Vagina (tissue), 2 donors: ENCODE measurements at places on chromosomes 4 and X.

- DNase-seq, result no peak
Measured at GRCh38 chr4:114466299-114466698, 132.3 kb upstream of the UGT8 start.

GRCh38 chrX:130789793-130790192, 113.2 kb downstream of the ENOX2 start:
- DNase-seq, result no peak

GRCh38 chr4:137754652-137755471, 222.6 kb upstream of the PCDH18 start:
- DNase-seq, result no peak

DNA sequence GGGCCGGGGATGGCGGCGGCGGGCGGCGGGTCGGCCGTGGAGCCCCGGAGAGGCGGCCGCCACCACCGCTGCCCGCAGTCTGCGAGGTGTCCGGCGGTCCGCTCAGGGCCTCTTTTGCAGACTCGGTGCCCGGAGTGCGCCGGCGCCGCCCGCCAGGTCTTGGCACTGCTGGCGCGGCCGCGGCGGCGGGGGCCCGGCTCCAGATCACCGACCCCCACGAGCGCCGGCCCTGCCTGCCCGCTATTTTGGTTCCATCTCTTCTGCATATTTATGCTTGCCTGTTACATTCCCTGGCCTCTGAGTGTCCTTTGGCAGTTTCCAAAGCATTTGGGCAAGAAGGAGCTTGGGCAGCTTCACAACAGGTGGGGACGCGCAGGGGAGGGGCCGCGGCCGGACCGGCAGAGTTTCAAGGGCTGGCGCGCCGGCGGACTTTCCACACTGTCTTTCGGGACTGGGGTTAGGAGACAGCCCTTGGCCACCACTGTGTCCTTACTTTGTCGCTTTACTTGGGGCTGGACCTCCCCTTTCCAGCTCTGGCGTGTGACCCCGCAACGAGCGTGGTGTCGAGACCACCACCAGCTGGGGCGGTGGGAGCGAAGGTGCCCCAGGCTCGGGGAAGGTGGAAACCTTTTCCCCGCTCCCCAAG, 668 bp upstream of the TAPT1 start:
- no peak for DNase-seq

DNA sequence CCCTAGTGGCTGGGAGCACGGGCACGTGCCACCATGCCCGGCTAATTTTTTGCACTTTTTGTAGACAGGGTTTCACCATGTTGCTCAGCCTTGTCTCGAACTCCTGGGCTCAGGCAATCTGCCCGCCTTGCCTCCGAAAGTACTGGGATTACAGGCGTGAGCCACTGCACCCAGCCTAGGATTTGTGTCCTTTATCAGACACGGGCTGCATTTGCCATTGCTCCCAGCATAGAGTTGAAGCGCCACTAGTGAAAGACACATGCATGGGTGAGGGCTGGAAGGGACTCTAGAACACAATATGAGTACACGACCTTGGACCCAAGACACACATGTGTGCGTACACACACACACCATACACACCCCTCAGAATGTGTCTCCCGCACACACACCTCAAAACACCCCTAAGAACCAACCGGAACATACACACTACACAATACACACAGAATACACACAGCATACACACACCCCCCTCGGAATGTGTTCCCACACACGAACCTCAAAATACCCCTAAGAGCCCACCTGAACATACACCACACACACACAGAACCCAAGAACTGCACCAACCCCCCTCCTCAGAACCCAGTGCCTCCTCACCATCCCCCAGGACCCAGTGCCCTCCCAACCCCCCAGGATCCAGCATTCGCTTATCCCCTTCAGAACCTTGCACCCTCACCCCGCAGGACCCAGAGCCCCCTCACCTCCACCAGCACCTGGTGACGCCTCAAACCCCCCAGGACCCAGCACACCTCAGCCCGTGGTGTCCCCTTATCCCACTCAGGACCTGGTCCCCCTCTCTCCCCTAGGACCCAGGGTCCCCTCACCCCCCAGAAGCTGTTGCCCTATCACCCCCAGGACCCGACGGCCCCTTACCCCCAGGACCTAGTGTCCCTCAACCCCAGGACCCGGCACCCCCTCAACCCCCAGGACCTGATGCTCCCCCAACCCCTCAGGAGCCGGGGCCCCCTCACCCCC, 1.0 kb downstream of the TNIP2 start:
- peak; percentile 82 for DNase-seq

DNA sequence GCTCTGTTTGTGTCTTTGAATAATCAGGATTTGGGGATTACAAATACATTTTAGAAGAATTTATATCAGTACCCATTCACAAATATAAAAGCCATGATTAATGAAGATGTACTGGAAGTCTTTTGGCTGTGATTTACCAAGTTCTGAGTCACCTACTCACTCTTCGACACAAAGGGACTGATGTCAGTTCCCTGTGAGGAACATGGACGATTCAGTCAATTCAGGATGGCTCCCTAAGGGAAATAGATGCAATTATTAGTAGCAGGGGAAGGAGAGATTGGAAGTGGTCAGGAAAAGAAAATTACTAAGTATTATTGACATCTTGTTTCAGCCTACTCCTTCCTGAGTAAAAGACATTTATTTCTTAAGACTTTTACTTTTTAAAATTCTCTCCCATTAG, 550.7 kb upstream of the SLIT2 start:
- no peak for DNase-seq

- no peak for DNase-seq
Measured at GRCh38 chrX:15504661-15505060, 4.1 kb downstream of the BMX start.

DNA sequence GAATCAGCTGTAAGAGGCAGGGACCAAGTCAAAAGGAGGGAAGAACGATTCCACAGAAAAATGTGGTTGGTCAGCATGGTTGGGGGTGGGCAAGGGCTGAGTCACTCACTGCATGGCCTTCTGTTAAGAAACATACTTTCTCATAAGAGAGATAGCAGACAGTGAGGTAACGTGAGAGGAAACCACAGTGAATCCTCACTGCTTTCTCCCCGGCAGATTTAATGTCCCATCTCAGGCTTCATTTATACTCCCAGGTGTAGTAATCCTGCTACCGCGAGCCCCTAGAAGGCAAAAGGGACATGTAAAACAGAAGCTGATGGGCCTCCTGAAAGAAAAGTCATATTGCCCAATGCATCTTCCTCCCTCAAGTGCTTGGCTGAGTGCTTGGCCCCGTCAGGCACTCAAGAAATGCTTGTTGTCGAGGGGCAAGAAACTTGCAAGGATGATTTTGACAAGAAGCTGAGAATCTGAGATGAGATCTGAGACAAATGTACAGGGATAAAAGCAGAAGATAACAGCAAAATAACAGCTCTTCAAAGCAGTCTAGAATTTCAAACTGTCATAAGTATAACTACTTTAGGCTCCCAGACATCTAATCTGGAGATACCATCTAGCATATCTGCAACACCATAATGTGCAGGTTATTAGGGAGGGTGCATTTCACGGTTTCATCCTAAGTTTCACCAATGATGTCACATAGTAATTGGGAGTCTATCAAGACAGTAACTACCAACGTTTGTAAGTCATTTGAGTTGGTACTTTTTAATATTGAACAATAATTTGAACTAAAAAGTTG, 40.2 kb downstream of the SH3KBP1 start:
- no peak for DNase-seq

DNA sequence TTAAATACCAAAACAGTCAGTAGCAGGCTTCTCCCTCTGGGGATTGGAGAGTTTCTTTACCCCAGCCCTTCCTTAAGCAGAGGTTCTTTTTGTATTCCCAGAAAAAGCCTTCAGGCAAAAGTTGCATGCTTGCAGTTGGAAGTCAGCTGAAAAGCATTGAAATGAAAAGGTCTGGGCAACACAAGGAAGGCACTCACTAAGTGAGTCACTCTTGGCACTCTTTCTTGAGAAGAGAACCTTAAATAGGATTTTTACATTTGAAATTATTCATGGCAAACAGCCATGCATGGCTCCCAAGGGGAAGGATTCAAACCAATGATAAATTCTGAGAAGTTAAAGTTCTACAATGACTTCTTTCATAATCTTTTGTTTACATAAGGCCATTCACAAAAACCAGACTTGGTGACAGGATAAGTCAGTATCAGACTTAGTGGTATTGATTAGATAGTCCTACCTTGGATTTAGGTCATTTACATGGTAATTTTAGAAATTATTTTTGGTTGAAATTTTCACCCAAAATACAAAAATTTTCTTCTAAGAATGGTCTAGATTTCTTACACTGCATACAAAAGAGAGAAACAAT, 2068.9 kb downstream of the PCDH7 start:
- no peak for DNase-seq

DNA sequence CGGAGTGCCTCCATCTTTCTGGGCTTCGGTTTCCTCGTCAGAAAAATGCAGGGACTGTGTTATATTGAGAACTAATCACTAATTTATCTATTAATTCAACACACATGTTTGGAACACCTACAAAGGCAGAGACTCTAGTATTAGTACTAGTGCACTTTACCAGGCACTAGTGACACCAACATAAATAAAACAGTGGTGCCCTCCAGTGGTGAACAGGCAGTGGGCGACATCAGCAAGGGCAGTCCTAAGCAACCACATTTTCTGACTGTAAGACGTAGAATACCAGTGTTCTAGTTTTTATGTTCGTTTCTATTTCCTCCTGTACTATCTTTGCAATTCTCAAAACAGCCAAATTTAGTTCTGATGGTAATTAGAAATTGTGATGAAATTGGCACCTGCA, 69.1 kb upstream of the UCP1 start:
- no peak for DNase-seq

DNA sequence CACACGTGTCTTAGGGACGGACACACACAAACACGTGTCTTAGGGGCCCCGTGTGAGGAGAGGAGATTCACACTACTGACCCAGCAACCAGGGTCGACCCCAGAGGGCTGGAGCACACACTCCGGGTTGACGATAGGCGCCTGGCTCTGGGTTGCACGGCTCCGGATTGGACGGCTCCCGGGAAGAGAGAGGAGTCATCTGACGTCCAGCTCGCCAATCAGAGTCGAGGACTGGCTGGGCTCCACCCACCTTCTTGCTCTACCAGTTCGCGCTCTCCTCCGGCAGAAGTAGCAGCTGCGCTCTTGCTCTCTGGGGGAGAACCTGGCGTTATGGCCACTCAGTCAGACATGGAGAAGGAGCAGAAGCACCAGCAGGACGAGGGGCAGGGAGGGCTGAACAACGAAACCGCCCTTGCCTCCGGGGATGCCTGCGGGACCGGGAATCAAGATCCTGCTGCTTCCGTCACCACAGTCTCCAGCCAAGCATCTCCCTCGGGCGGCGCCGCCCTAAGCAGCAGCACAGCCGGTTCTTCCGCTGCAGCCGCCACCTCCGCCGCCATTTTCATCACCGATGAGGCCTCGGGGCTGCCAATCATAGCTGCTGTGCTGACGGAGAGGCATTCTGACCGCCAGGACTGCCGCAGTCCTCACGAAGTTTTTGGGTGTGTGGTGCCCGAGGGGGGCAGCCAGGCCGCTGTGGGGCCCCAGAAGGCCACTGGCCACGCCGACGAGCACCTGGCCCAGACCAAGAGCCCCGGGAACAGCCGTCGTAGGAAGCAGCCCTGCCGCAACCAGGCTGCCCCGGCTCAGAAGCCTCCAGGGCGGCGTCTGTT, 74.3 kb downstream of the NUDT10 start:
- DNase-seq, result no peak

GRCh38 chr4:38082424-38083385, 122.5 kb downstream of the PTTG2 start:
- DNase-seq, result no peak

DNA sequence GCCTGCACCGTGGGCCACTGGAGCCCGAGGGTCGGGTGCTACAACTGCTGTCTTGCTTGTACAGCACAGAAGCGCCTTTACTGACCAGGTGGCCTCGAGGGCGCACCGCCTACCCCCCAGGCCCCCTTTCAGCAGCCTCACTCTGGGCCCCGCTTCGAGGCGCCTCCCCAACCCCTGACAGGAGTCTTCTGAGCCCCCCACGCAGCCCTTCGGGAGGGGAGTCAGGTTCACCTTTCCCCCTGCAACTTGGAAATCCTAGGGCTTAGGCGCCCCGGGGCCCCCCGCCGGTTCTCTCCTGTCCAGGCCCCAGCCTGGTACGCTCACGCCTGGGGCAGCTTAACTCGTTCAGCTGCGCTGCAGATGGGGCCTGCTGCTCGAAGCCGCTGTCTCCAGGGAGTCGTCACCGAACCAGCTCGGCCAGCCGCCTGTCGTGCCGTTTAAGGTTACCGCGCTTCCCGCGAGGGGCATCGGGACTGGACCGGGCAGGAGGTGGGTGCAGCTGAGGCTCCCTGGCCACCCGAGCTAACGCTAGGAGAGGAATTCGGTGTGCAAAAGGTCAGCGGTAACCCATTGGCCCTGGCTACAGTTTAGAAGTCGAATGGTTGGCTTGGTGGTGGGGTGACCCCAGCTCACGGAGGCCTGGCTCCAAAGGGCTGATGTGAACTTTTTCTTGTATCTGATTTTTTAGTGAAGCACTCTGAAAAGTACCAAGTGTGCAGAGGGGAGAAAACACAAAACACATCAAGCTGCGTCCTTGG, 58.9 kb upstream of the BCOR start:
- no peak for DNase-seq

GRCh38 chr4:108087293-108087967, 81.3 kb downstream of the LEF1 start:
- no peak for DNase-seq

- no peak for DNase-seq
Measured at GRCh38 chrX:8988446-8988845, 45.5 kb downstream of the FAM9B start.

DNA sequence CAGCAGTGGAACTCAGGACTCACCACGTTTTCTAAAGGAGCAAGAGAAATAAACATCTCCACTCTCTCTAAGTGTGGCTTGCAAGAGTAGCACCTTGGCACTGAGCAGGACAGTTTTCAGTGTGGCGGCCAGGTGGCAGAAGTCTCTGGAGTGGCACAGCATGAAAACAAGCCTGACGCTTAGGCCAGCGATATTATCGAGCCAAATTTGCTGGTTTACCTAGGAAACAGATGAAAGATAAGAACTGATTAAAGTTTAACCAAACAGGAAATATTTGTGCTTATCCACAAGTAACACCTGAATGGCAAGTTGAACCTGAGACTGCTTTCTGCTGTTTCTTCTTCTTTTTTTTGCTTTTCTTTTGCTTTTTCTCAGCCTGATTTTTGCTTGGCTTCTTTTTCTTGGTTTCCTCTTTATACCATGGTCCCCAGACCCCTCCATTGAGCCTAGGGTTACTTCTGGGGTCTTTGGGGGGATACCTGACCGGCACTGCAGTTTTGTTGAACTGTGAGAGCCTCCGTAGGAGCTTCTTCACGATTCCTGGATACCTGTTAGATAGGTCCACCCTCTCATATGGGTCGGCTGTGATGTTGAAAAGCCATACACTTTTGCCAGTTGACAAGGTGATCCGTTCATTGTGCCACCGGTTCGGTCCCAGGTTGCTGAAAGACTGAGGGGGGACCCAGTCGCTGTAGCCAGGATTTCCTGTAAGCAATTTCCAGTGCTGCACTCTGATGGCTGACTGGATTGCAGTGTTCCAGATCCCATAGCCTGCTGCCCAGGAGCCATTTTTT, 77.3 kb downstream of the ARSJ start:
- DNase-seq, result no peak

DNA sequence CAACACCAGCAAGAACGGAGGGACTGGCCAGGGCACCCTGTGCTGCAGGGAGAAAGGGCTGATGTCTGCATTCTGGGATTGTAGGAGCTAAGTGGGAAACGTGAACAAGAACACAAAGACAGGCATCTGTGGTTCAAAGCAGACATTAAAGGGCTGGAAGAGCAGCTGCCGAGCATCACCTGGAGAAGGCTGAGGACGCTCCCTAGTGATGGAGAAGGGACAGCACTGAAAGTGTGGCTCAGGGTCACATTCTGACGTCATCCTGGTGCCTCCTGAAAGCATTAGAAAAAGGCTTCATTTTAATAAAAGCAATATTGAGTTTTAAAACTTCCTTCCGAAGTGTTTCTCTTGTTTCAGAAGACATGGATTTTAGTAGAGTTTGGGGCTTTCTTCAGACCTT, 62.3 kb downstream of the CLDN22 start:
- DNase-seq, result no peak
